ENCODE measurements at places on chromosomes 11 and 22.

GRCh38 chr11:32259641-32260081, 168.8 kb downstream of the RCN1 start:
- peak; percentile 2 for DNase-seq

GRCh38 chr11:94049351-94049750, 28.2 kb downstream of the HEPHL1 start:
- no peak for DNase-seq

GRCh38 chr22:42273855-42274451, 3.5 kb upstream of the TCF20 start:
- no peak for DNase-seq

- DNase-seq = no peak
Measured at GRCh38 chr22:34687116-34687515, 378.8 kb upstream of the ISX start.

GRCh38 chr22:45868571-45869339, 108.2 kb downstream of the WNT7B start:
- DNase-seq = no peak

DNA sequence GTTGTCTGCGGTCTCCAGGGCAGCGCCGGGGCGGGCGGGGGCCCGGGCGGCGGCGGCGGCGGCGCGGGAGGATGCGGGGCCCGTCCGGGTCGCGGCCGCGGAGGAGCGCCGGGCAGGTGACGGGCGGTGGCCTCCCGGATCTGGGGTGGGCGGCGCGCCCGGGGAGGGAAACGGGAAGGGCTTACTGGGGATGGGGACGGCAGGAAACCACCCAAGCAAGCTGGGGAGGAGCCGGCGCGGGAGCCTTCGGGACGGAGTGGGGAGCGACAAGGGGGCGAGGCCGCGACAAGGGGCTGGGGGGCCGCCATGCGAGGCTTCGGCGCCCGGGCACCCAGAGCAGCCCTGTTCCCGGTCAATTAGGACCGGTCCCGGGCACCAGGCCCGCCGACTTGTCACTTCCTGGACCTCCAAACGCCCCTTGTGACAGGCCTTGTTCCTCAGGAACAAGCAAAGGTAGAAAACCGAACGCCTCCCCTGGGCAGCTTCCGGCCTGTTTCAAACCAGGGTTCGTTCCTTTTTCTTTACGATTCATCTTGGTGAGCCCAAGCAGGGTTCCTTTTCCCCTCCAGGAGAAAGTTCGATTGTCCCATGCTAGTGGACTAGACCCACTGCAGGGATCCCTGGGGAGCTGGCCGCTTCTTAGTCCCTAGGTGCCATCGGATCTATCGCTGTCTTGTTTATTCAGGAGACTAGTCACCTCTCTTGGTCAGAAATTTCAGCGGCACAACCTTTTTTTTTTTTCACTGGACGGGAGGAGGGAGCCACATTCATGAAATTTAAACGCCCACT, 492 bp downstream of the JHY start:
- peak; percentile 59 for DNase-seq

DNA sequence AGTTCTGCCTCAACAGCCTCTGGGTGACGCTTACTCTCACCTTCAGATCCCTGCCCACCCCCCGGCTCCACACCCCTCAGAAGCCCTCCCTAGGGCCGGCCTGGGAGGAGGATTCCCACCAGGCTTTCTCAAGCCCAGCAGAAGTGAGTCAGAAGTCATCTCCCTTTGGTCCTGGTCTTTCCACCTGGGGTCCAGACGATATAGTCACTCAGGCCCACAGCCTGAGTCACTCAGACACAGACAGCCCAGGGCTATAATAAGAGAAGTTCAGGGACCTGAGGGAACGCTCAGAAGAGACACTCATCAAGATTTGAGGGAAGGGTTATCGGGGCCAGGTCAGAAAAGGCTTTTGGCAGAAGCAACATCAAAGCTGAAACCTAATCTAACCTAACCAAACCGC, 127.1 kb downstream of the SPATA19 start:
- DNase-seq = no peak

DNA sequence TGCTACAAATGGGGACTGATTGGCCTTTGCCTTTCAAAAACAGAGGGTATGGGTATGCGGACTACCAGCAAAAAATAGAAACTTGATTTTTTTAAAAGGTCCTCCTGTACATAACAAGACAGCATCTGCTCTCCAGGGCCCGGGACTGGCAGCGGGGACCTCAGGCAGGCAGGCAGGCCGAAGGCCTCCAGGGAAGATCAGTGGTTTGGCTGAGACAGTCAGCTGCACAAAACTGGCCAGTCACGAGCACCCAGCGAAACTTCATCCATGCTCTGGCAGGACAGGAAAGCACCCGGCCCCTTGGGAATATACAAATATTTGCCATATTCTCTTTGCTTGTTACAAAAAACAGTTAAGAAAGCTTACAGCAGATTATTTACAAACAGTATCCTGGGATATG, 11.0 kb downstream of the RPL27A start:
- no peak for DNase-seq

DNA sequence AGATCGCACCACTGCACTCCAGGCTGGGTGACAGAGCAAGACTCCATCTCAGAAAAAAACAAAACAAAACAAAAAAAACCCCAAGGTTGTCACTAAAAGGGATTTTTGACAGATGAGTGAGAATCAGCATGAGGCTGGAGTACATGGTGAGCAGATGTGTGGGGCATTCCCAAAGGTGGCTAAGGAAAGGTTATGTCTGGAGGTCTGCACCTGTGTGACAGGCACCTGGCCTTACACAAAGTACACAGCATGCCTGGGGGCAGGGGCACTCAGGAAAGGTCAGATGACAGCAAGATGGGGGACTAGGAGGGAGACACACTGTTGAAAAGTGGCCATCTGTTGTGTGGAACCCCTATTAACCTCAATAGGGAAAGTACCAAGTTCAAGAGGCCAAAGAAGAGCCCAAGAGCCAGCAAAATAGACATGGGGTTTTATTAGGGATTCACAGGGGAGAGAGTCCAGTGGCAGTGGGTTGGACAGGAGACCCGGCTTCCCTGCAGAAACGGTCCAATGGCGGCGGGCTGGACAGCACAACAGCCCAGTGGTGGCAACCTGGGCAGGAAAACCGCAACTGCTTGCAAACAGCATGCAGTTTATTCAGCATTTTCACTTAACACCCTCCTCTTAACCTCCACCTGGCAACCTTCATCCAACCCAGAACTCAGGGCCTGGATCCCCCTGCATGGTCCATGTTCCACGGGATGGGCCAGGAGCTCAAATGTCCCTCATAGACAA, 101.1 kb downstream of the MICAL2 start:
- no peak for DNase-seq

DNA sequence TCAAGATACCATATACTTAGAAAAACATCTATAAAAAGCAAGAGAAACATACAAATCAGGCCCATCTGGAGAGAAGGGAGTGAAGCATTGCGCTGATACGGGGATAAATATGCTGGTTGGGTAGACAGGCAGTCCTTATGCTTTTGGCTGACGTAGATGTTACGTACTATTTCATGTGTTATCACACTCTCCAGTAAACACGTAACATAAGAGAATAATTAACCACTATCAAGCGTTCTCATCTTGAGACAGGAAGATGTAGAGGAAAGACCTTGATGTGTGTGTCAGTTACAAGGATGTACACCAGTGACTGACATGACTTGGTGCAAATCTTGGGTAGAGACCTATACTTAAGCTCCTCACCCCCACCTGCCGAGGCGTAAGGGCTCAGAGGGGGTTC, 86.7 kb upstream of the PRODH start:
- DNase-seq = peak; percentile 7

GRCh38 chr11:67271541-67272284, 5.4 kb downstream of the GRK2 start:
- DNase-seq = peak; percentile 69

- DNase-seq = no peak
Measured at GRCh38 chr11:121696931-121697670, 244.3 kb upstream of the SORL1-AS1 start.

- DNase-seq = no peak
Measured at GRCh38 chr11:20026629-20027555, 133.4 kb downstream of the DBX1 start.

DNA sequence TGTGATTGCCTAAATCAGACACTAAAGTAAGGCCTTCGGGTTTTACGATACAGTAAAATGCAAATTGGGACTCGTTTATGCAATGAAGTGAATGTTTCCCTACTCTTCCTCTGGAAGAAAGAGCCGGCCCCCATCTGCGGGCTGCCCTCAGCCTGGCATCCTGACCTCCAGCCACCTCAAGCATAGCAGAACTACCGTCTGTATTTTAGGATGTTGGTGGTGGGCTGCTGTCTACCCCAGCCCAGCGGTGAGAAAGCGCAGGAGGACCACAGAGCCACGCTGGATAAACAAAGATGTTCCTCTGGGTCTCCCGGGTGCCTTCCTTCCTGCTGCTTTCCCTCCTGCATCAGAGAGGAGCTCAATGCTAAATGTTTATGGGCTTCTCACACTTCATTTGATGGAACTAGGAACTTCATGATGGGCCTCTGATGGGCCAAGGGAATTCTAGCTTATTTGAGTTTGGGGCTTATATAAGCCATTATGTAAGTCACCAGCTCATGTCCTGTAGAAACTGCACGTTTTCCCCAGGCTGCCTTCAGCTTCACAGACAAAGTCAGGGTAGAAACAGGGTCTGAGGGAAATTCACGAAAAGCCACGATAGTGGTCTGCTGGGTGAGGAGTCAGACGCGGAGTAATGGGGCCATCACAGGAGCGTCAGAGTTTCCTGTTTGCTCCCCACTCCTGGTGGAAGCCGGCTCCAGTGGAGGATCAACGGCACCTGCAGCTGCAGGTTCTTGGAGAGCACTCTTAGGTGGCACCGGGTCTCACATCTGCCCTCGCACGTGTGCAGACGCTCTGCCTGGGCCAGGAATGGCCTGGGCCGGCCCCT, 287.4 kb downstream of the BRD1 start:
- DNase-seq = no peak

DNA sequence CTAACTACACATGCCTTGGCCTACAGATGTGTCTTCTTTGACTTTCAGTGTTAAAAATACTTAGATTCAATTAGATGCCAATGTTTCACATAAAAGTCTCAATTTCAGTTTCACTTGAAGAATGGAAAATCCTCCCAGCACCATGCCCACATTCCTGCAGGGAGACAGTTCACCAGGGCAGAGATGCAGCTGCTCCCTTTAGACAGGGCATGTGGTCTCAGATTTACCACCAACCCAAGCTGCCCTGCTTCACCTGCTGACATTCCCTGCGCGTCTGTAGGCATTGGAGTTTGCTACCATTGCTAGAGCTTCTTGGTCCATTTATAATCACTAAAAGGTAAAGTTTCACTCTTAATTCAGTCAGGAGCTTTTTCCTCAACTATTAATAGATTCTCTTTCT, 113.9 kb downstream of the ARFGAP2 start:
- DNase-seq = no peak

- DNase-seq = no peak
Measured at GRCh38 chr11:28899706-28900105, 791.5 kb downstream of the METTL15 start.

DNA sequence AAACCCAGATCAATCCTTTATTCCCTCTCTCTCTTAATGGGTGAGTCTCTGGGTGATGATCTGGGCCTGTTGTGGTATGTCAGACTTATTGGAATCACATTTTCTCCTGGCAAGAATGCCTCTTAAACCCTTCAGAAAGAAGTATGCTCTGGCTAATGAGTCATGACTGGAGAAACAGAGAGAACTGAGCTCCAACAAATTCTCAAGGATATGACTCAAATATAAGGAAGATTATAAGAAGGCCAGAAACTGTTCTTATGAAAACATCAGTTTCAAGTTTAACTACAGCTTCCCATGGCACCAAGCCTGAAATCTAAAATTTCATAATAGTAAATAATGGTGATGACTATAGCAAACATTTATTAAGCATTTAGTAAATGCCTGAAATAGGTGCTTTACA, 83.9 kb downstream of the OR5AK2 start:
- DNase-seq = no peak

DNA sequence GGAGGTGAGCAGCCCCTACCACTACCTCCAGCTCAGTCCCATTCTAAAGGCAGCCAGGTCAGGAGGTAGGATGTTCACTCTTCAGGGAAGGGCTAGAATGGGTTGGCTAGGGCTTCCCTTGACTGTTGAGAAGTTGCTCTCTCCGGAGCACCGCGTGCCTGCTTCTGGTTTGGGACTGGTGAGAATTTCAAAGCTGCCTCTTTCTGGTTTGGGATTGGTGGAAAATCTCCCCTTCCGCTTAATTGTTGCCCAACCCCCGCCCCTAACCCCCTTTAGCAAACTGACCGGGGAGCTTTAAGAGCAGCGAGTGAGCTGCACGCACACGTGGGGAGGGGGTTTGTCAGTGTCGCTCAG, 686 bp downstream of the USP2 start:
- DNase-seq = no peak

DNA sequence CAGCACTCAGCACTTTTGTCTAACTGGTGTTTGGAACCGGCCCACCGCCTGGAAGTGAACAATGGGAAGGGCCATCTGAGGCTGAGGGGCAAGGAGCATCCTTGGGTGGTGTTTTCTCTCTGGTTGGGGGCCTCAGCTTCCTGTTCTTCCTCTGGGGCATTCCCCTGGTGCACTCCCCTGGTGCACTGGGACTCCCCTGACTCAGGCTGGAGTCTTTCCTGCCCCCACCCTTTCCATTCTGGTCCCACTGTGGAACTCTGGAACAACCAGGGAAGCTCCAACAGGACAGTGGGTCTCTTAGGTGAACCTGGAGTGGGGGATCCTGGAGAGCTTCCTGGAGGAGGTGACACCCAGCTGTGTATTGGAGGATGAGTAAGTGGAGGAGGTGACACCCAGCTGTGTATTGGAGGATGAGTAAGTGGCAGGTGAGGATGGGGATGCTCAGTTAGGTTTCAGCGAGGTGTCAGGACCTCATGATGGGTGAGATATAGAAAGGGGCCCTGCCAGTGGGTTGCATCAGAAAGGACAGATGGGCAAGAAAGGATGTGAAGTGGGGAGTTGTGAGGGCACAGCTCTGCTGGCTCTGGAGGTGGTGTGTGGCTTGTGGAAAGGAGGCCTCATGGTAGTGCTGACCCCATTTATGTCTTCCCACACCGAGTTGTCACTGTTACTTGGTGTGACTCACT, 132.1 kb downstream of the OSBP2 start:
- no peak for DNase-seq

GRCh38 chr11:84780689-84781293, 846.4 kb downstream of the DLG2 start:
- no peak for DNase-seq

GRCh38 chr22:23110922-23111527, 30.8 kb downstream of the RSPH14 start:
- DNase-seq = no peak

DNA sequence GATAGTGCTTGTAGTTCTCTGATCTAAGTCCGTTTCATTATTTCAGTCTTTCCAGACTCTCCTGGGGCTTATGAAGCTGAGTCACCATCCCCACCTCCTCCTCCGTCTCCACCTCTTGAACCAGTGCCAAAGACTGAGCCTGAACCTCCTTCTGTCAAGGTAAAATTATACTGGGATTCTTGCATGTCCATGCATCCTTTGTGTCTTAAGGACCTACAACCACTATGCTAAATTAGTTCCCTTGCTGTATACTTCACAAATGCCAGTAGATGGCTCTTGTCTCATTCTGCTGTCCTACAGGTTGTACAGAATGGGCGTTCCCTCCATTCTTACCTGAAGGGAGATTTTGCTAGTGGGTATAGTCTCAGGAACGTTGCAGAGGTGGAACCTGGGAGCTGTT, 42.2 kb downstream of the POLD3 start:
- DNase-seq = no peak

Measured in CD4-positive, alpha-beta T cell treated with Interleukin-10 for 1 hour (primary cell).